Spinal cord (tissue), 10 donors: ENCODE measurements at places on chromosomes 7 and 10.

- DNase-seq: no peak
These were observed 272.9 kb downstream of the TRIL start for GRCh38 chr7:28685242-28685643.

- no peak for DNase-seq
These were observed 49.8 kb downstream of the PRKCQ start for GRCh38 chr10:6530211-6530840.

GRCh38 chr7:66642186-66642585, 13.5 kb downstream of the KCTD7 start:
- DNase-seq: no peak

GRCh38 chr10:62000037-62000603, 98.6 kb downstream of the ARID5B start:
- no peak for DNase-seq

GRCh38 chr10:78805176-78805575, 263.6 kb upstream of the ZMIZ1 start:
- DNase-seq: no peak

GRCh38 chr7:41566581-41566980, 136.3 kb downstream of the INHBA start:
- no peak for DNase-seq

- no peak for DNase-seq
These were observed 1.0 kb upstream of the CTTNBP2 start for GRCh38 chr7:117874191-117874700.

- no peak for DNase-seq
These were observed 140.6 kb downstream of the TMEM168 start for GRCh38 chr7:112649560-112649959.

- peak; percentile 89 for DNase-seq
These were observed 273.0 kb downstream of the CCDC3 start for GRCh38 chr10:12728494-12728893.

GRCh38 chr10:27433976-27434375, 70.1 kb upstream of the RAB18 start:
- no peak for DNase-seq
